Mammary epithelial cell (primary cell): ENCODE measurements at places on chromosomes 7 and 10.
A peak's percentile ranks its signal among the peaks of the same experiment; 100 is the strongest.

- DNase-seq = no peak
Measured at GRCh38 chr7:142299237-142299781, 41.5 kb upstream of the PRSS58 start.

DNA sequence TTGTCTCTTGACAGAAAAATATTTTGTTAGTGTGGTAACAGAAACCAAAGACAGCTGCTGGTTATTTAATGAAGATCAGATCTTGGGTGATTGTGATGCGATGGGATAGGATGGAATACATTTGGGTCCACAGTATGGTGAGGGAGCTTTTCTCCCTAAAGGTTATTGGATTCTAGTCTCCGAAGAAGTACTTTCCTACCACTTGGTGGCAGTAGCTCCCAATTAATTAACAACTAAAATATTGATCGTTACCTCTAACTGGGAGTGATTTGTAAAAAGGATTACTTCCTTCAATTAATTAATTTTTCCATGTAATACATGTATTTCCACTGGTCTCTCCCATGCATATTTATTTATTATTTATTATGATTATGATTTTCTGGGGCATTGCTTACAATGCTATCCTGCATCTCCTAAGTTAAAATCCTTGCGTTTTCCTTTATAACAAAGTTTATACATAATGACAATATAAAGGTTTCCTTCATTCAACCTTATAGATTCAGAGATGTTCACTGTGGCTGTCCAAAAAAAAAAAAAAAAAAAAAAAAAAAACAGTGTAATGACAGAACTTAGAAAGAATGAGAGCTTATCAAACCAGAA lies 25.6 kb downstream of the TMEM196 start:
- DNase-seq = peak; percentile 21

DNA sequence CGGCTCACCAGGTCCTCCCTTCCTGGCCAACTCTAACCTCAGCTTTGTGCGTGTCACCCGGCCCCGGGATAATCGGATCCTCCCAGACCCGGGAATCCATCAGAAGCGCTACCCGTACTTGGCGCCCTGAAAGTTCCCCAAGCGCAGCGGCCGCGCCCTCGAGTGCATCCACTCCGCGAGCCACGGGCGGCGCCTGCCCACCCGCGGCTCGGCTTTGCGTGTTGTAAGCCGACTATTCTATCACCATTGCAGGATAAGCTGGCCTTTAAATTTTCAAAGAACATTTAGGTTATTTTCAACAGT lies 35.7 kb upstream of the EBLN1 start:
- DNase-seq = no peak

DNA sequence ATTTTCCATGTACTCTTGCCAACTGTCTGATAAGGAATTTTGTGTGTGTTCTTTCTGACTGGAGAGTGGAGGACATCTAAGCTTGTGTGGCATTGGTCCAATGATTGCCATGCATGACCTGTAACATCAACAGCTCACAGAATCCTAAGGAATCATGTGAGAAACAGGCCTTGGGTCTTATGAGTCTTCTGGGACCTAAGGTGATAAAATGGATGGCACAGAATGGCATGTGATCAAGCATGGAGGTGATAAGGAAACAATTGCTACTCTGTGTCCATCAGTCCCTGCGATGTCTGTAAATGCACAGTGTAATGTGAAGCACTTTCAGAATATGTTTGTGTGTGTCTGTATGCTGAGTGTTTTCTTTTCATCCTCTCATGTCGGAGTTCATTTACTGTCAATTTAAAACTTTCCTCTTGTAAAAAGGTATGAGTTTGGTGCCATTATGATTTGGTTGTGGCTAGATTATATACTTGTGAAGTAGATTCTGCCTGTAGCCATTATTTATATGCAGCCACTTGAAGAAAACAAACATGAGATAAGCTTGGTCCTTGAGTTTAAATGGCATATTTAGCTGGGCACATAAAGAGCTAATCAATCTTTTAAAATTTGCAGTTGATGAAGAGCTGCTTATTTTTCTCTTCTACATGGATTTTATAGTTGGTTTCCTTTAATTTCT lies 127.5 kb downstream of the VPS50 start:
- DNase-seq = no peak
